ENCODE measurements at places on chromosomes 1 and 21. TPM values are rescaled to one million over a fixed set of nuclear protein-coding genes. Genes with fewer than 3 reads are reported as not detected.
A peak's percentile ranks its signal among the peaks of the same experiment; 100 is the strongest.

The ANGPTL7 gene
- not detected for total RNA-seq

The S100A9 gene
- total RNA-seq: not detected

The CDK18 gene
- total RNA-seq: 38.5 TPM

The IL20 gene
- not detected for total RNA-seq

The AJAP1 gene
- total RNA-seq: 8.6 TPM

The SLC44A3 gene
- 4.8 TPM for total RNA-seq

The ANKRD65 gene
- total RNA-seq: 3.1 TPM

DNA sequence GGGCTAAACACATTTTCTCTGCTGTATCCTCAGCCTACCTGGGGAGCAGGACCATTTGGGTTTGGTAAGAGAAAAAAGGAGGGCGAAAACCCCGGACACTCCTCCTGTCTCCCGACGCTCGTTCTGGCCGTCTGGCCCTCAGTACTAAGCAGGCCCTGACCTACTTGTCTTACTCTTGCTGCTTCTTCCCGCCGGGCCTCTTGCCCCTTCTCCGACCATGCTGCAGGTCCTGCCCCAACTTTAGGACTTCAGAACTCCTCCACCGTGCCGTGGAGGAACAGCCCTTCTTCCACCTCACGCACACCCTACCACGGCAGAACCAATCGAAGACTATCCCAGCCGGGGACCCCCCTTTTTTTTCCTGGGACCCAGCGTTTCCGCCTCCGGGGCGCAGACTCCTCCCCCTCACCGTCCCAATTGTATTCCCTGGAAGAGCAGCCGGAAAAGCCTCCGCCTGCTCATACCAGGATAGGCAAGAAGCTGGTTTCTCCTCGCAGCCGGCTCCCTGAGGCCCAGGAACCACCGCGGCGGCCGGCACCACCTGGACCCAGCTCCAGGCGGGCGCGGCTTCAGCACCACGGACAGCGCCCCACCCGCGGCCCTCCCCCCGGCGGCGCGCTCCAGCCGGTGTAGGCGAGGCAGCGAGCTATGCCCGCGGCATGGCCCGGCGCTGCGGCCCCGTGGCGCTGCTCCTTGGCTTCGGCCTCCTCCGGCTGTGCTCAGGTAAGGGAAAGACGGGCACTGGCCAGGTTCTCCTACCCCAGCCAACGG lies at the start of gene CHRNB2:
CHRNB2 (plus strand) TSS at position 393 of the 771 bp plus-strand sequence; CDS start at position 660, 267 bp downstream.
- DNase-seq: peak; percentile 96

GRCh38 chr1:111538343-111539025 lies 35.1 kb upstream of the ADORA3 start:
- DNase-seq: no peak

DNA sequence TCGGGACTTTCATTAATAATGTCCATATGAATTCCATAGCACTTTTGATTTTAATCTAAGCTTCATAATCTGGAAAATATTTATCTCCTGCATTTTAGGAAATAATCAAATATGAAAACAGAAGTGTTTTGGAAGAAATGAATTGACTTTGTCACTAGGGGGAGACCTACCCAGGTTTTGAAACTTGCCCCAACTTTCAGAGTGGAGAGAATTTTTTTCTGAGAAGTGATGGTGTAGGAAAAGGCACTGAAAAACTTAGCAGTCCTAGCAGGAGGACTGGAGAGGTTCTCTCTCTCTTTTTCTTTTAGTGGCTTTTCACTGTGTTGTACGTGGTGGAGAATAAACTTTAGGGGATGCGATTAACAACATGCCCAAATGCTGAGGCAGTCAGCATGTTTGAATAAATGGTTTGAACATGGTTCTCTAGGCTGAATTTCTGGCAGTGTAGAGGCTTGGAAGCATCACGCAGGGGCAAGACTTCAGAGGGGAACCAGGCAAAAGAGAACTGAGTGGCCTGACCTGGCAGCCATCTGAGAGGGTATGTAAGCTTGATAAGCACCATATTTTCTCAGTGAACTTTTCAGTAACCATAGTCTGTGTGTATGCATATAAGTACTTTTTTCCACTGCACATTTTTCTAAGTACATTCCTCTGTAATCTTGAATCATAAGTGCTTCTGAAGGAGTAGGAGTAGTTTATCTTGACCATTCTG lies 68.3 kb upstream of the NEK7 start:
- no peak for DNase-seq

- no peak for DNase-seq
Observed at GRCh38 chr1:240338837-240339236, 247.2 kb downstream of the FMN2 start.

DNA sequence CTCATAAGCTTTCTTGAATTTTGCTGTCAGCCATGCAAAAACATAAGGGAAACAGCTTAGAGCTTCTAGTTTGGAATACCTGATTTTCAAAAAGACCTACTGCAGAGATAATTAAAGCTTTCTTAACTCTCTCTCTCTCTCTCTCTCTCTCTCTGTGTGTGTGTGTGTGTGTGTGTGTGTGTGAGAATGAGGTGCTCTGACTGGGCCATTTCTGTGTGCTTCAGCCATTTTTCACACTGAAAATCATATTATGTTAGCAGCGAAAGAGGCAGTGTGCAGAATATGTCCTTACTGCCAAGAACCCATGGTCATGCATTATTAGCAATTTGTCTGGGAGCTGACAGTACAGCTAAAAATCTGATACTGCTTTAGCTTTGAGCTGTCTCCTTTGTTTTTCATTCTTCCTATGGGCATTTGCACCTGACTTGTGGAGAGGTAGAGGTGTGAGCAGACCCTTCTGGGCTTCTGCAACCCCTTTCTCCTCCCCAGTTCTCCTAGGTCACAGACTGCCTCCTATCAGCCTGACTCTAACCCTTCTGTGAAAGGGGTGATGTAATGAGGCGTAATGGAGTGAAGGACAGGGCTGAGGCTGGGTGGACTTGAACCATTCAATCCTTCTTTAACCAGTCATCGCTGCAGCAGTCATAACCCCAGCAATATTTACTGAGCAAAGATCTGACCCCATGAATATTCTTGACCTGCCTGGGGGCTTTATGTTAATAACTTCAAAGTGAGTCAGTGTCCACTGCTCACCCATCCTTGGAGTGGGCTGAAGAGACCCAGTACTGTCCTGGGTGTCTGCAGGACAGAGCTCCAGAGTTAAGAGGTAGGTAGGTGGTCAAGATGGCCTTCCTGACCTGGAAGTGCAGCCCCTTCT lies 61.2 kb downstream of the SYT6 start:
- DNase-seq: no peak

- peak; percentile 46 for DNase-seq
Observed at GRCh38 chr1:31166462-31166861, 73.2 kb downstream of the NKAIN1 start.

DNA sequence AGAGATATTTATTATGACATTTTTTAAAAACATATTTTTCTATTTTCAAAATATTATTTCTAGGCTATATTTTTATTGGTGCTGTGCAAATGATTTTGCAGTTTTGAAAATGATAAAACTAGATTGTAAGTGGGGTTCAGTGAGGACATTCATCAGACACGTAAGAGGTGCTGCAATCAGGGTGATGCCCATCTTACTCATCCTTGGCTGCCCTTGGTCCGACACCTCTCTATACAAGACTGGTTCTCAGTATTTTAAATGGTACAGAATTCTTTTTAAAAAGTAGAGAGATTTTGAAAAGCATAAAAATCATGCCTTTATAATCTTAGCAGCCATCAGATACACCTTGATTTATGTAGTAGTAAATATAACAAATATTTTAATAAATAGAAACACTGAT lies 24.0 kb downstream of the HENMT1 start:
- DNase-seq: no peak

DNA sequence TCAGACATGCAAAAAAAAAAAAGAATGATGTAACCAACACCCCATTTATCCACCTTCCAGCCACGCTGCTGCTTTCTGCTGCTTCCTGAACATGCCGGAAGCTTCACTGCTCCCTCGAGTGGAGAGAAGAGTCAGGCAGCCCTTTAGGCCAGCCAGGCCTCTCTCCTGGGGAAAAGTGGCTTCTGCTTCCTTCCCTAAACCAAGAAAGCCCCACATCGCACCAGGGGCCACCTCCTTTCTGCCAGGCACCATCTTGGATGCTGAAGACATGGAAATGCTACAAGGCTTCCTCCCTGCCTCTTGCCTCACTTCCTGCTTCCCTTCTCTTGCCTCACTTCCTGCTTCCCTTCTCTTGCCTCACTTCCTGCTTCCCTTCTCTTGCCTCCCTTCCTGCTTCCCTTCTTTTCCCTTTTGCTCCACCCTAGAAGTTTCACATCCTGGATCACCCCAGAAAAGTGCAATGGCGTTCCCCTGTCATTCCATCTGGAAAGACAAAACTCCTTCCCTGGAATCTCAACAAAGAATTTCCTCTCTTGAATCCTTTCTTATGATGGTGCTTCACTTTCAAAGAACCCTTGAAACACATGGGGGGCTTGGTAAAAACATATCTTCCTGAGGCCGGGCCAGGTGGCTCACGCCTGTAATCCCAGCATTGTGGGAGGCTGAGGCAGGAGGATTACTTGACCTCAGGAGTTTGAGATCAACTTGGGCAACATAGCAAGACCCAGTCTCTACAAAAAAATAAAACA lies 18.7 kb downstream of the TNFRSF8 start:
- no peak for DNase-seq

DNA sequence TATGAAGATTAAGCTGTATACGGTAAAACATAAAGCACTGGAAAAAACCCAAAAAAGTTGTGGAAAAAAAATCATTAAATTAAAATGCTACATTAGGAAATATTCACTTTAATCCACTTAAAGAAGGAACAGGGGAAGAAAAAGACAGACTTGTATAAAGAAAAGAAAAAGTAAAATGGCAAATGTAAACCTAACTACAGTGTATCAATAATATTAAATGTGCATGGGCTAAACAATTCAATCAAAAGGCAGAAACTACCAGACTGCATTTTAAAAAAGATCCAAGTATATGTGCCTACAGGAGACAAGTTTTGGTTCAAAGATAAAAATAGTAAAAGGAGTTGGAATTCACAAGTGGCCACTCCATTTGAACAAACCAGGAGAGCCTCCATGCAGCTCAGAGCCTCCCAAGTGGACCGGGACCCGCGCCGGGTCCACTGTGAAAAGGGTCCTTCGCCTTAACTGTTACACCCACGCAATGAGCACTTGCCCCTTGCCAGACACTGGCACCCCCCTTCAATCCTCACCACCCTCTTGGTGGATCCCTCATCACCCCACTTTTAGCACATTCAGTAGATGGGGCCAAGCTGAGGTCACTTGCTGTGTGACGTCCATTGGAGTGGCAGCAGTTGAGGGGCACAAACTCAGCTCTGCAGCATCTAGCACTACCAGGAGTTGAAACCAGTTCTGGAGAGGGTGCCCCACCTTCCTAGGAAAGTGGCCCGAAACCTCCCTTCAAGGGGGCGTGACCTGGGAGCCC lies 898 bp downstream of the C1orf174 start:
- peak; percentile 62 for DNase-seq
